ENCODE measurements at places on chromosomes 5 and 9.

DNA sequence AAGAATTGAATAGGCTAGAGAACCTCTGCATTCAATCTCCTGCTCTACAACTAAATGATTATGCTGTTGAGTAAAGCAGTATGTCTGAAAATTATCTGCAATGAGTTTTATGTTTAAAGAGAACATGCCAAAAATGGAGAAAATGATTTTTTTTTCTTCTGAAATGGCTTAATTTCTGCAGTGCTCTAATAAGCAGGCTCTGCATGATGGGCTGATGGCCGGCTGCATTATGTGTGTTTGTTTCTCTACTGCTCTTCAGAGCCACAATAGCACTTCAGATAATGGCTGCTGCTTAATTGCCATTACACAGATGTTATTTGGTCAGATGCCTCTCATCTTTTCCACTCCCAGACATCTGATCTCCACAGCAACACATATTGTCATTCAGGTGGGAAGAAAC lies 286.4 kb upstream of the DMAC1 start:
- DNase-seq = no peak

- no peak for DNase-seq
Measured at GRCh38 chr9:13810510-13810909, 503.4 kb downstream of the NFIB start.

- DNase-seq = peak; percentile 91
Measured at GRCh38 chr5:127757576-127757975, 54.4 kb downstream of the CCDC192 start.

GRCh38 chr5:108074626-108075025 lies 307.3 kb downstream of the FBXL17 start:
- DNase-seq = no peak

DNA sequence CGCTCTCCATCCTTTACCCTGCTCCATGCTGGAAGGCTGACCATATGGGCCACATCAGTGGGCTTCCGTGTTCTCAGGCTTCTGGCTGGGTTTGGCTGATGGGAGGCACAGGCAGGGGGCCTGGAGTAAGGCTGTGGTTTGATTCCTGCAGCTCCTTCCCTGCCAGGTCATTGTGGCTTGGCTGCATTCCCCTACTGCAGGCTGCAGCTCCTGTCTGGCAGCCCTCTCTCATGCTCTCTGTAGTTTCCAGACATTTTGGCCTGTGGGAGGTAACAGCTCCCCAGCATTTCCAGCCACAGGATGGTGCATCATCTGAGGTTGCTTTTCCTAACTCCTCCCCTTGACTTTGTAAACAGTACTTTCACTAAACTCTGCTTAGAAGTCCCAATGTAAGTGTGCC lies 102.0 kb upstream of the PTPN3 start:
- DNase-seq = no peak

DNA sequence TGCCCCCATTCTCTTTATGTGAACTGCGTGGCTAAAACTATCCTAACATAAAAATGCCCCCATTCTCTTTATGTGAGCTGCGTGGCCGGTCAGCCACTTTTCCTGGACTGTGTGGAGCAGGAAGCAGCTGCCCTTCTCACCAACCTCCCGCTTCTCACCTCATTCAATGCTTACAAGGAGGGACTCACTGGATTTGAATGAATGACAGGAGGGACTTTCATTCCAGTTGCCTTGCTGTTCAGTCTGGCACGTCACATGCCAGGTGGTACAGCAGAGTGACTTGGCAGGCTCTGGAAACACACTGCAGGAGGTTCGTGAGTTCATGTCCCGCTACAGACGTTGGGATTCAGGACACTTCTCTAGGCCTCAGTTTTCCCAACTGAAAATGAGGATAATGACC lies 60.2 kb upstream of the NFIL3 start:
- no peak for DNase-seq

DNA sequence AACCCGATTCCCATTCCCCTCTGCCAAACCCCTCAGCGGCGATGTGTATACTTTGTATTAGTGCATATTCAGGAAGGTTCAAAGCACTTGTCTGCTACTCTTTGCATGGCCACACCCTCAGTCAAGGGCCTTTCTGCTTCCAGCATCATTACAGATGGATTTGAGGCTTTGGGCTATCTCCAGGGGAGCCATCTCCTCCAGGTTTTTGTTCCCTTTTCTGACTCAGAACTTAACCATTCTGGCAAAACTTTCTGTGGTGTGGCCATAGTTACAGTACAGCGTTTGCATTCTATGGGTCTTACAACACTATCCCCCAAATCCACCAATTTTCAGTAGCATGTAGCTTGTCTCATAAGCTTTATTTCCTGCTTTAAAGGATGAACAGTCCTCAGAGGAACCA lies 36.0 kb upstream of the SVEP1 start:
- DNase-seq = no peak

- DNase-seq = no peak
Measured at GRCh38 chr5:118522626-118523025, 465.7 kb downstream of the DTWD2 start.

DNA sequence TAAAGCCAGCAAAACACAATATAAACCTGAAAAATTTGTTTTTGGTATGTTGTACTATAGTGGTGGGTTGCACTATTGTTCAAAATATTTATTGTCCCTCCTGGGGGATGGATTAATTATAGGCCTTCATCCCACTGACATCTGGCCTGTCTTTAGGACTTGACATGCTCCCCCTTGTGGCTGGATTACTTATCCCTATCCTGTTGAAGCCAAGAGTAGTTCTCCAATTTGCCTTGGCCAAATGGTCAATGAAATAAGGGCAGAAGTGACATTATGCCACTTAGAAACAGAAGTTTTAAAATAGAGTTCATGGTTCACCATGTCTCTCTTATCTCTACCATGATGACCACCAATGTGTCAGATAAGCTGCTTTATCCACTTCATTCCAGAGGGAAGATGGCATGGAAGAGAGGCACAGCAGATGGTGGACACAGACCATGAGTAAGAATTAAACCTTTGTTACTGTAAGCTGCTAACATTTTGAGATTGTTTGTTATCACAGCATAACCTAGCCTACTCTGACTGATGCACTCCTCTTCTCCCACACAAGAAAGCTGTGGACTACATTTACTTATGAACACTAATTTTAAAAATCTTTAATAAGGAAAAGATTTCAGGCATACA lies 29.2 kb upstream of the ARHGEF28 start:
- DNase-seq = peak; percentile 57

DNA sequence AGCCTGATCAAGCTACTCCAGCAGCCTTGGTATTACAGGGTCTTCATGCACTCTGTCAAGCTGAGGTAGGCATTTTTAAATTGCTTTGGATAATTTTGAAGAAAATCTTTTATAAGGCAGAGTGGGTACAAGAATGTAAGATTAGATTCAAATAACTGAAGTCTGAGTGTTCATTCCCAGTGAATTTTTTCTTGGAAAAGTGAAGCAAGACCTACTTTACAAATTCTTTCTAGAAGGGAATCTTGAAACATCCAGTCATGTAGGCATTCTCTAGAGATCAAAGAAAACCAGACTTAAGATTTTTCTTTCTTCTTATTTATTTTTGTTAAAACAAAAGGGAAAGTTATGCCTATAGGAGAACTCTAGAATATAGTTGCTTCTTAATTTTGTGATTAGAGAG lies 139.0 kb downstream of the FOCAD start:
- no peak for DNase-seq

- no peak for DNase-seq
Measured at GRCh38 chr9:109705515-109705914, 74.5 kb upstream of the PALM2AKAP2 start.

- DNase-seq = no peak
Measured at GRCh38 chr5:132300577-132301343, 6.6 kb downstream of the SLC22A4 start.

GRCh38 chr5:158020555-158021418 lies 161.8 kb upstream of the CLINT1 start:
- no peak for DNase-seq

GRCh38 chr9:34783951-34784487 lies 74.1 kb upstream of the CCL21 start:
- no peak for DNase-seq

DNA sequence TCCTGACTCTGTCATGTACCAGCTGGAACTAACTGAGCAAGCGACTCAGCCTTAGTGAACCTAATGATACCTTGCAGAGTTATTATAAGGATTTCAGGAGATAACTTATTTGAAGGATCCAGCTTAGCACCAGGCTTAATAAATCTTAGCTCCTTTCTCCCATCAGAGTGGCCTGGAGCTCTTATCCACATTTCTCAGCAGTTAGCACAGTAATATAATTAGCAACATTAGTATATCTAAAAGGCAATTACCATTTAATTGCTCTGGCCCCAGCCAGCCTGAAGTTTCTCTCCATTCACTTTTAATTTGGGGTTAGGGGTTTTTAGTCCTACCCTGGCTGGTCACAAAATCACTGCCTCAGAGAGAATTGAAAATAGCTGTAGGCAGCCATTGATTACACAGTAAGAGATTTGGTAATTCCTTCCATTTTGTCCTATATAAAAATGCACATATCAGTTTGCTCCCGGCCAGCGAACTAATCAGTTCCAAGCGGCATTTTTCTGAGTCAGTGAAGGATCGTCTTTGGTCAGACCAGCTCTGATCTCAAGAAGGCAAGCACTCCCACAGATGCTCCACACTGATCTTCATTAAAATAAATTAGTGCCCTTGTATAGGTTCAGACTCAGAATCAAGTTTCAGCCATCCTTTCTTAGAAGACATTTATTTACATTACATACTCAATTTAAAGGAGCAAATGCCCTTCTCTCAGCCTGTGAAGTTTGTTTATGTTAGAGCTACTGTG lies 56.6 kb downstream of the SNCAIP start:
- DNase-seq = no peak

- no peak for DNase-seq
Measured at GRCh38 chr5:95591490-95591901, 28.4 kb upstream of the GPR150 start.

GRCh38 chr9:8157683-8158324 lies 358.2 kb upstream of the DMAC1 start:
- DNase-seq = no peak

DNA sequence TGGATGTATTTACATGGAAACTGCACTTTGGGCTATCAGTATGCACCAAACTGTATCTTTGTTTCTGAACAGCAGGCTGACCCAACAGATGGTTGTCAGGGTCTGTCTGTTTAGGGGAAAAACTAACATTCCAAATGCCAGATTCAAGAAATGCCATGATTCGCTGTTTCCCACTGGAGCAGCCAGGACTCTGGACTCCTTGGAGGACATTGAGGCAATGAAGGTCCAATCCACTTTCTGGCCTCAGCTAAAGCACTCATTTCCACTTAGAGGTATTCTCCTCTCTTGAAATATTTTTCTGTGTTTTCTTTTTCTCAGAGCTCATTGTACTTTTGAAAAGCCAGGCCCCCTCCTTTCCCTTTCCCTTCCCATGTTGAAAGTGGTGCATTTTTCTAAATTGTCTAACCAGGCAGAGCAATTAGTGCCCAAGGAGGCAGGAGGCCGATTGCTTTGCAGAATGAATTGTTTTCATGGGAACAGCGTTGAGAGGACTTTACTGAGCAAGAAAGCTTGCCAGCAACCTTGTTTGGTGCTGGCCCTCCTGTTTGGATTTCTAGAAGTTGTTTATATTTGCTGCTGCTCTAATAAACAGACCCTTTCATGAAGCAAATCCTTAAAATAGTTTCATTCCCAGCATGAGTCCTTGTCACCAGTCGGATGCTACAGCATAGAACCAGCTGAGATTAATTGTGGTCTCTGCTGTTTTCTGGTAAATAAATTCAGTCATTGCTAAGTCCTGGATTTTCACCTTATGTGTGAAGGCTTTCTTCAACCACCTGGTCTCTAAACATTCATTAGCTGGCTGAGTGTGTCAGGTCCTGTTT lies 132.8 kb upstream of the TAF11L2 start:
- no peak for DNase-seq

- DNase-seq = no peak
Measured at GRCh38 chr5:132747616-132748440, 602 bp downstream of the CCNI2 start.

GRCh38 chr9:133979921-133980863 lies 11.9 kb downstream of the VAV2 start:
- no peak for DNase-seq

DNA sequence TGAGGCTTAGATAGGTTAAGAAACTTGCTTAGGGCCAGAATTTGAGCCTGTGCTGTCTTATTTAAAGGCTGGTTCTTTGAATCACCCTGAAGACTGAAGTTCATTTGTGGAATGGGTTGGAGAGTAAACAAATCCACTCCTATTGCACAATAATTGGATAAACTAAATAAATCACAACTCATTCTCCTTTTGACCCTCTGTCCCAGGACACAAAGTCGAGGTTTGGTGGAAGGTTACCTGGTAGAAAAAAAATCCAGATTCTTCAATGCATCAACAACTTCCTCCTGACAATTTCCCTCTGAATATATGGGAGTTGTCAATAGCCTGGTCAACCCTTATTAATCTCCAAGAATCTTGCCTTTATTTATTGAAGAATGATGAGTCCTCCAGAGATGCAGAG lies 28.9 kb downstream of the TBC1D2 start:
- no peak for DNase-seq

GRCh38 chr5:169384661-169385060 lies 83.7 kb upstream of the SLIT3 start:
- no peak for DNase-seq

DNA sequence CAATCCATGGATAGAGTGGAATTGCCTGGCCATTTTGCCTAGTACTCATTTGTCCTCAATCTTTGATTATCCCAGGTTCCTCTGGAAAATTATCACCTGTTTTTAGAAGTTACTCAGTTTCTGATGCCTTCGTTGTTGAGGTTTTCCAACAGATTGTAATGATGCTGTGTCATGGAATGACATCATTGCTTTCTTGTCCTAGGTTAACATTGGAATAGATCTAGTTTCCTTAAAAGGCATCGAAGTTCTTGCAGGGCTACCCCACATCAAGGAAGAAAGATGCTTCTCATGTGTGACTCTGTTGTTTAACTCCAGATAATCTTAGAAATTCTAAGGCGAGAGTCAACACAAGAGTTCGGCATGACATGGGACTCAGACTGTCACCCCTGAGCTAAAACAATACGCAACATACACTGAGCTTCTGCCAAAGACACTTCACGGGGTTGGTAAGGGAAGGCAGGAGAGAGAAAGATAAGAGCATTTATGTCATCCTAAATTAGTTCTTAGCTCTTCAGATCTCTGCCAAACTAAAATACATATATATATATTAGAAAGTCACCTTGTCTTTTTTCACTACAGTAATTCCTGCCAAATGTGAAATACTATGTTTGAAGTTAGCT lies 293.2 kb upstream of the WWC1 start:
- DNase-seq = no peak

DNA sequence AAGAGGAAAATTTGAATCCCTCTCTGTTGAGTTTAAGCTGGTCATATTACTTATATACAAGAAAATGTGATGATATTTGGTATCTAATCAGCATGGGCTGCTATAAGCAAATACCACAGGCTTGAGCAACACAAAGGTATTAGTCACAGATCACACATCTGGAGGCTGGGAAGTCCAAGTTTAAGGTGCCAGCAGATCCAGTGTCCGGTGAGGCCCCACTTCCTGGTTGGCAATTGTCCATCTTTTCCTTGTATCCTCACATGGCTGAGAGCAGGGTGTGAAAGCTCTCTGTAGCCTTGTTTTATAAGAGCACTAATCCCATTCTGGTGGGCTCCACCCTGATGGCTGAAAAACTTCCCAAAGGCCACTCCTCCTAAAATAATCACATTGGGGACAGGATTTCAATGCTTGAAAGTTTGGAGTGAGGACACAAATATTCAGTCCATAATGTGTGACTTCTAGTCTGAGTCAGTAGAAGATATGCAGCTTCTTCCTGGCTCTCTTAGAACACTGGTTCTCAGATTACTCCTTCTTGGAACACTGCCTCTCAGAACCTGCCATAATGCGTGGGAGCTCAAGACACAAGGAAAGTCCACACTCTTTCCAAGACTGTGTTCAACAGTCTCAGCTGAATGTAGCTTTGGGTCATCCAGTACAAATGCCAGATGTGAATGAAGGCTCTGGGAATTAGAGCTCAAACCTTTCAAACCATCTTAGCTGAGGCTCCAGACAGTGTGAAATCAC lies 124.1 kb downstream of the PRDM9 start:
- DNase-seq = no peak
